ENCODE measurements at places on chromosomes 2 and 18. TPM values are rescaled to one million over a fixed set of nuclear protein-coding genes. Genes with fewer than 3 reads are reported as not detected.

DNA sequence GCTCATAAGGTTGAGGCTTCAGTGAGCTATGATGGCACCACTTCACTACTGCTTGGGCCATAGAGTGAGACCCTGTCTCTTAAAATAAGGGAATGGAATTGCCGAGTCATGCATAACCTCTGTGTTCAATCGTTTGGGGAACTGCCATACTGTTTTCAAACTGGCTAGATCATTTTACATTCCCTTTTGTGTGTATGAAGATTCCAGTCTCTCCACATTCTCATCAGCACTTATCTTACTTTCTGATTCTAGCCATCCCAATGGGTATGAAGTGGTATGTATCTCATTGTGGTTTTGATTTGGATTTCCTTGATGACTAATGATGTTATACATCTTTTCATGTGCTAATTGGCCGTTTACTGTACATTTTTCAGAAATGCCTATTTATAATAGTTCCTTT is 23.7 kb downstream of the MARCHF7 start:
- DNase-seq, result no peak

- DNase-seq, result no peak
Measured at GRCh38 chr2:22497789-22498188, 887.2 kb upstream of the KLHL29 start.

Gene TIMM21
- polyA plus RNA-seq, result 64.7 TPM

DNA sequence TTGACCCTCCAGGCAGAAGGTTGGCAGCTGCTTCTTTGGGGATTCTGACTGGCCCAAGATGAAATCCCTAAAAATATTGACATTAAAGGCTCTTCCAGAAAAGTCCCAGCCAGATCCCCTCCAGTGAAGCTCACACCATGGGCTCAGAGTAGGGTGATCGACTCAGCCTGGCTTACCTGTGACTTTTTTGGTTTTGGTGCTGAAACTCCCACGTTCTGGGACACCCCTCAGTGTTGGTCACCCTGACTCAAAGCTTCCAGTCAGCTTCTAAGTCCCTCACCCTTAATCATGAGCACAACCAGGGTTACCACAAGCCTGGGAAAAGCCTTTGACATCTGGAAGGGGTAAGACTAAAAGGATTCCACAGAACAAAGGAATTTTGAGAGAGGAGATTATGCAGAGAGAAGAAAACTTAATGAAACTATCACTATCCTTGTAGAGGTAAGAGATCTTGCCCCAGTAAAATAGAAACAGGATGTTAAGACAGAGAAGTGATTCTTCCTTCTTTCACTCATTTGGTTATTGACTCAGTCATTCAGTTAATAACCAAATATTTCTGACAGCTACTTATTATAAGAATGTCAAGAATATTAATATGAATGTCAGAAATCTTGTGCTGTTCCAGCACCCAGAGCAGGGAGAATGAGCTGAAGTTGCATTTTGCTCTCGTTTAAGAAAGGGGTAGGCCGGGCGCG is 66.8 kb upstream of the SEC11C start:
- no peak for DNase-seq

- no peak for DNase-seq
Measured at GRCh38 chr2:55047677-55048299, 2.5 kb downstream of the RTN4 start.

GRCh38 chr18:23036660-23037201 is 98.6 kb upstream of the CABLES1 start:
- peak; percentile 23 for DNase-seq

DNA sequence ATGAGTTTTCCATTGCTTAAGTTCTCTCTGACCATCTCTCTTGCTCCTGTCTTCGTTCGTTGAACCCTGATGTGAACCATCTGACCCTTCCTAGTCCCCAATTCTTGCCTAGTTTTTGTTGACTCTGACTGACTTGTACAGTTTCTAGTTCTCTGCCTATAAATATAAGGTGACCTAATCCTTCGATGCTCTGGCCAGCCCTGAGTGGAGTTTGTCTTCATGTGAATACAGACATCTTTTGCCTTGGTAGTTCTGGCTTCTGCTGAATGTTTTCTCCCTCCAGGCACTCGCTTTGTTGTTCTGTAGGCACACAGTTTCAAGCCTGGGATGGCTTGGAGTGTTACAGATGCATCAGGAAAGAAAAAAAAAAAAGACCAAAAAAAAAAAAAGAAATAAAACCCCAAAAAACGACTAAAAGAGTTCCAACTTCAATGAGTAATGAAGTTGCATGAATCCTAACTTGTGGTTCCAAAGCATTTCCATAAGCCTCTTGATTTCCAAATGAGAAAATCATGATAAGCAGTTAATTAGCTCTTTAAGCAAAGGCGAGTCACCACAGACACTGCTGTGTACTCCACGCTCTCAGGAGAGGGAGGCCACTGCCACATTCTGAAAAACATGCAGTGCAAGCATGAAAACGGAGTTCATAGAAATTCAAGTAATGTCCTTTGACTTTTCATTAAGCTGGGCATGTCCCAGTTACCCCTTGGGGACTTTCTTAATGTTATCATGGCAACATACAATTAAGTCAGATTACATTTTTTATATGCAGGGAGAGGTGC is 165.2 kb downstream of the TDRD15 start:
- no peak for DNase-seq

DNA sequence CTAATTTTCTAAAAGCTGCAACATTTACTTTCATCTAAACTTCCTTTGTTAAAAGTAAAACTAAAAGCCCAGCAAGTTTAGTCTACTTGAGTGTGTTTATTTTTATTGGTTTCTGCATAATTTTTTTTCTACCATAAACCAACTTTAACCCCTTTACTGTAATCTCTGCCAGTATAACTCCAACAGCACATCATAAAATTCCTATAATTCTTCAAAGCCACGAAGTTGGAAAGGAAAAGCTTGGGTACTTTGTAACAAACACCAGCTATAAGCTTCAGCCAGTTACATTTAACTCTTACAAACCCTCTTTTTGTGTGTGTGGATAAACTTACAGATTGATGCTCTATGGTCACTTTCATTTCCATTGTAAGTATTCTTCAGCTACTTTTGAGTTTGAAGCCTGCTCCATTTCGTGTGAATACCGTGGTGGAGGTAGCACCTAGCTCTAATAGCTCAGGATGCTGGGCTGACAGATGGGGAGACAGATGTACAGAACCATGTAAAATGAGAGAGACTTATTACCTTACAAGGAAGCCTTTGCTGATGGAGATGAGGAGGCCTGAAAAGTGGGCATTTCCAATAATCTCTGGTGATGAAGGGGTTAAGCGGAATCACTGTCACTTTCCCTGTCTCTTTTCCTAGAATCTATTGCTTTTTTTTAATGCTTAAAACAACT is 42.5 kb downstream of the ZEB2 start:
- DNase-seq, result no peak

GRCh38 chr2:53865264-53865663 is 5.5 kb upstream of the GPR75 start:
- DNase-seq, result no peak

DNA sequence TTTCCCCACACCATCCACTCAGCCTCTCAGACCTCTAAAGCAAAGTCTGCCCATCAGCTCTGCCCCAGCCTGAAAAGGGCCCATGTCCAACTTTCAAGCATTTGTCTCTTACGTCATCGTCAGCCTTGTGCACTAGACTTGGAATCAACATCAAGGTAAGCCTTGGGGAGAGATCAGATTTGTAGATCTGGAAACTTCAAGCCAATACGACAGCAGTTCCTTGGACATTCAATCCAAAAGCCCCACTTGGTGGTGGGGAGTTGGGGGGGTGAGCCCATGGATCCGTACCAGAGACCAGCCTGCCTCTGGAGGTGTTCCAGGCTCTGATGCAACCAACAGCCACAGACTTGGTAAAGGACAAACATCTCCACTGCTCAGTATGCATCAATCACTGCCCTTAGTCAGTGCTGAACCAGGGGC is 206.8 kb upstream of the MEIS1 start:
- no peak for DNase-seq
